Activated CD8-positive, alpha-beta T cell treated with anti-CD3 and anti-CD28 coated beads, Interleukin-2, amount 10 ng/mL, durations not matched to agents 7 days and 5 days (primary cell): ENCODE measurements at places on chromosomes 2 and 18. TPM values are rescaled to one million over a fixed set of nuclear protein-coding genes. Genes with fewer than 3 reads are reported as not detected.

DNA sequence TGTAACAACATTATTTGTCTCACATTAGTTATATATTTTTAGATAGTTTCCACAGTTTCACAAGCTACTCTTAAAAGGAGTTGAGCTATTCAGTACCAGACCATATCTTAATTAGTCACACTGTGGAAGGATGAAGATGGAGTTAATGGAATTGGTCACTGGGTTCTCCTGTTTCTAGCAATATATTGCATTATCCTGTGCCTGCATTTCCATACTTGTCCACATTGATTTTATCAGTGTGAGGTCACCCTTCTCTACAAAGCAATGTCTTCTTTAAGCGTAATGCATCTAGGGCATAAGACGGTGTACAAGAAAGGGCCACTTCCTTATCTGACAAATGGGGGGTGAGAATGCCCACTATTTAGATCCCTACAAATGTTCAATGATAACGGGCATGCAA lies 216.8 kb upstream of the TANK start:
- H3K4me3 ChIP-seq = no peak overlapping the region
- no peak for DNase-seq
- no peaks in the 10 kb centered on the region for H3K36me3 ChIP-seq
- H3K27ac ChIP-seq = no peak overlapping the region

- H3K27me3 ChIP-seq = peaks cover 6% of the 10 kb centered on the region
- DNase-seq = no peak
- no peak overlapping the region for H3K27ac ChIP-seq
- H3K4me1 ChIP-seq = peaks cover 4% of the 10 kb centered on the region
- no peak overlapping the region for H3K4me3 ChIP-seq
These were observed 296.6 kb upstream of the CRIM1 start for GRCh38 chr2:36058953-36059352.

DNA sequence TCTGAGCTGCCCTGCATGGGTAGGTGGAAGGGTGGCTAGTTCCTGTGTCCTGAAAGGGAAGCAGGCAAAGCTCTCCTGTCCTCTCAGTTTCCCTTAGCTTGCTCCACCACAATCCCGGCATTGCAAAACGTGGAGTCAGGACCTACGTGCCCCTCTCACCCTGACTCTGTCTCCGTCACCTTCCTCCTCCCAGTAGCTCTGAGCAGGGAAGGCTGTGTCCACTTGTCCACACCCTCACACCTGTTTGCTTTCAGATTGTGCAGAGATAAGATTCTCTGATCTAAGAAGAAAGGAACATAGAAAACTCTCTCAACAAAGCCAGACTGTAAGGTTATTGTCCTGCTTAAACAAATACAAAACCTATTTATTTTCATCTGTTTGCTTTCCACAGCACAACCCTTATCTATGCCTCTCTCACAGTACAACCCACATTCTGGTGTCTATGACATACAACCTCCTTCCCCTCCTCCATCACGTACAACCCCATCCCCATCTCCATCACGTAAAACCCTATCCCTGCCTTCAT lies 79.0 kb downstream of the ALPK2 start:
- no peak overlapping the region for H3K27ac ChIP-seq
- DNase-seq = no peak
- H3K4me1 ChIP-seq = peaks cover 18% of the 10 kb centered on the region
- no peaks in the 10 kb centered on the region for H3K27me3 ChIP-seq
- H3K36me3 ChIP-seq = no peaks in the 10 kb centered on the region

GRCh38 chr2:234198976-234199375 lies 148.5 kb downstream of the SPP2 start:
- H3K27ac ChIP-seq = no peak overlapping the region
- H3K4me3 ChIP-seq = no peak overlapping the region

- no peak for DNase-seq
- H3K36me3 ChIP-seq = no peaks in the 10 kb centered on the region
- H3K4me1 ChIP-seq = no peaks in the 10 kb centered on the region
- no peaks in the 10 kb centered on the region for H3K27me3 ChIP-seq
- no peak overlapping the region for H3K27ac ChIP-seq
These were observed 615.8 kb upstream of the SALL3 start for GRCh38 chr18:78363556-78364387.

DNA sequence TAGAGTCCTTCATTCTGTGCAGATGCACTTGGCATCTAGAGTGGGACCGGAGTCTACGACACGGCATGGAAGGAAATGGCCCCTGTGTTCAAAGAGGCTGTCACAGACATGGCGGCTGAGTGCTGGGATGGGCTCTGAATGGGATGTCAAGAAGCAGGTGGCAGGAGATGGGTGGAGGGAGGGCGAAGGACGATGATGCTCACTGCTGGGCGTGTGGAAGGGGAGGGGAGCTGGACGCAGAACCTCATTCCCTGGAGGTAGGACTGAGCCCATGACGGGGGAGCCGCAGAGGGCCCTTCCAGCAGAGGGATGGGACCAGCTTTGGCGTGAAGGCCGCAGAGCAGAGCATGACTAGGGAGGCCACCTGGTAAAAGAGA lies 18.8 kb upstream of the ALPI start:
- DNase-seq = no peak
- H3K27ac ChIP-seq = no peak overlapping the region
- H3K36me3 ChIP-seq = no peaks in the 10 kb centered on the region
- H3K4me1 ChIP-seq = peaks cover 10% of the 10 kb centered on the region
- no peak overlapping the region for H3K4me3 ChIP-seq

- no peaks in the 10 kb centered on the region for H3K27me3 ChIP-seq
- no peaks in the 10 kb centered on the region for H3K36me3 ChIP-seq
- DNase-seq = no peak
These were observed 310.3 kb upstream of the DLGAP1 start for GRCh38 chr18:4765401-4765800.

- no peaks in the 10 kb centered on the region for H3K27me3 ChIP-seq
- H3K4me3 ChIP-seq = no peak overlapping the region
- no peak overlapping the region for H3K27ac ChIP-seq
- H3K4me1 ChIP-seq = no peaks in the 10 kb centered on the region
- no peaks in the 10 kb centered on the region for H3K36me3 ChIP-seq
These were observed 33.2 kb upstream of the RMND5A start for GRCh38 chr2:86686905-86687304.

DNA sequence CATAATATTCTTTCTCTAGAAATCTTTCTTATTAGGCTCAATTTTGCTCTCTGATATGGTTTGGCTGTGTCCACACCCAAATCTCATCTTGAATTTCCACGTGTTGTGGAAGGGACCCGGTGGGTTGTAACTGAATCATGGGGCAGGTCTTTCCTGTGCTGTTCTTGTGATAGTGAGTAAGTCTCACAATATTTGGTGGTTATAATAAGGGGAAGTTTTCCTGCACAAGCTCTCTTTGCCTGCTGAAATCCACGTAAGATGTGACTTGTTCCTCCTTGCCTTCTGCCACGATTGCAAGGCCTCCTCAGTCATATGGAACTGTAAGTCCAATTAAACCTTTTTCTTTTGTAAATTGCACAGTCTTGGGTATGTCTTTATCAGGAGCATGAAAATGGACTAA lies 73.8 kb downstream of the CAVIN2 start:
- no peak for DNase-seq
- H3K4me1 ChIP-seq = no peaks in the 10 kb centered on the region
- no peak overlapping the region for H3K4me3 ChIP-seq
- no peak overlapping the region for H3K27ac ChIP-seq
- H3K36me3 ChIP-seq = no peaks in the 10 kb centered on the region
- H3K27me3 ChIP-seq = peaks cover 7% of the 10 kb centered on the region

DNA sequence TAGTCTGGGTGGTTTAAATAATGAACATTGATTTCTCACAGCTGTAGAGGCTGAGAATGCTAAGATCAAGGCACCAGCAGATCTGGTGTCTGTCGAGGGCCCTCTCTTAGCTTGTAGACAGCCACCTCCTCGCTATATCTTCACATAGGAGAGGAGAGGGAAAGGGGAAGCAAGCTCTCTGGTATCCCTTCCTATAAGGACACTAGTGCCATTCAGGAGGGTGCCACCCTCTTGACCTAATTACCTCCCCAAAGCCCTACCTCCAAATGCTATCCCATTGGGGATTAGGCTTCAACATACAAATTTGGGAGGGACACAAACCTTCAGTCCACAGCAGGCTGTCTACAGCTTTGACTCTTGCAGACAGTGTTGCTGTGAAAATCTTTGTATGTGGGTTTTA lies 76.7 kb downstream of the BOLA3 start:
- no peak overlapping the region for H3K4me3 ChIP-seq
- H3K27ac ChIP-seq = no peak overlapping the region
- peaks cover 31% of the 10 kb centered on the region for H3K36me3 ChIP-seq
- no peak for DNase-seq
- no peaks in the 10 kb centered on the region for H3K27me3 ChIP-seq

GRCh38 chr18:26450989-26451682 lies 97.2 kb downstream of the KCTD1 start:
- no peak overlapping the region for H3K27ac ChIP-seq
- no peak overlapping the region for H3K4me3 ChIP-seq
- no peaks in the 10 kb centered on the region for H3K27me3 ChIP-seq
- H3K36me3 ChIP-seq = no peaks in the 10 kb centered on the region
- H3K4me1 ChIP-seq = no peaks in the 10 kb centered on the region

DNA sequence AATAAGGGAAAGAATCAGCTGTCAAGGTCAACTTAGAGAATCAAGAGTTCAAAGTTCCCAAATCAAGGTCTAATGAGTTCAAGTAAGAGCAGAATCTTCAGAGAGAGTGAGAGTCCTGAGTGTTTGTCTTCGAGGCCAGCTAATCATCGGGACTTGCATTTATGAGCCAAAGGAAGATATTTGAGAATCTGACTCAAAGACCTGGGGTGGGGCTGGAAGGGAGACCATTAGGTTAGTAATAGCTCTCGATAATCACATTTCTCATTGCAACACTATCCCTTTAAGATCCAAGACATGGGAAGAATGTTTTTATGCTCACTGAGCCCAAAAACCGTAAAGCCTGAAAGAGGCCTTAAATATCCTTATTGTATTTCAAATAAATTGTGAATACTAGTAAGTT lies 72.0 kb upstream of the FSHR start:
- H3K27me3 ChIP-seq = no peaks in the 10 kb centered on the region
- H3K36me3 ChIP-seq = no peaks in the 10 kb centered on the region
- no peak overlapping the region for H3K27ac ChIP-seq

DNA sequence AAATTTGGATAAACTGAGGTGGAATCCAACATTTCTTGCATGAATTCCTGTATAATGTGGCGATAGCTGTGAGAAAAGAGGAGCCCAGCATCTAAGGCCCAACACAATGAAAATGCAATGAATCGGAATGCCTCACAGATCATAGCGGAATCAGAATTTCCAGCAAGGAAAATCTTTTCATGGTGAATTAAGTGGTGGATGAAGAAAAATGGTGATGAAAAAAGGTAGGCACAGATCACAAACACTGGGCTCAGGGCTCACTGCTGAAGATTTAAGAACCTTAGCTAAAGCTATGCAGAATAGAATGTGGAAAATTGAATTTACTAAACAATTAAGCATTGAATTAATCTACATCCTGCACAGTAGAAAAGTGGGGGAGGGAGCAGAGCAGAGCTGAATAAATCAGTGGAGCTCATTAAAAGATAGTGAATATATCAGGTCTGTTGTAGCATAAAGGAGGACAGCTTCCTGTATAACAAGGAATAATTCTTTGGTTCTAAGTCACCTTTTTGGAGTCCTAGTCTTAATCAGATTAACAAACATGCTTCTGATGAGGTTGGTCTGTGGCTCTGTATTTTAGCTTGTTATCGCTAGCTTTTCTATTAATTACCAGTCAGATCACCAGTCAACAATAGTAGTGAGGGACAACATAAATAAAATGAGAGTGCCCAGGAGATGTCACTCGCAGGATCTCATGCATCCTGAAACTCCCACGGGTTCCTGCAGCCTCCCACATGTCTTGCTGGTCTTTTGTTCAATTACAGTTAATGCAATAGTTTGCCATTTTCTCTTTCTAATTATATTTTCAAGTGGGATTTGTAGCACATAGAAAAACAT lies 27.0 kb downstream of the MEIS1 start:
- no peaks in the 10 kb centered on the region for H3K36me3 ChIP-seq
- no peaks in the 10 kb centered on the region for H3K27me3 ChIP-seq
- DNase-seq = no peak
- no peaks in the 10 kb centered on the region for H3K4me1 ChIP-seq
- H3K27ac ChIP-seq = no peak overlapping the region

GRCh38 chr2:179341152-179341866 lies 76.7 kb upstream of the SESTD1 start:
- H3K27ac ChIP-seq = no peak overlapping the region
- H3K4me3 ChIP-seq = no peak overlapping the region
- H3K36me3 ChIP-seq = no peaks in the 10 kb centered on the region
- H3K27me3 ChIP-seq = no peaks in the 10 kb centered on the region

- no peaks in the 10 kb centered on the region for H3K27me3 ChIP-seq
- H3K27ac ChIP-seq = no peak overlapping the region
- H3K36me3 ChIP-seq = no peaks in the 10 kb centered on the region
- H3K4me3 ChIP-seq = no peak overlapping the region
- DNase-seq = no peak
These were observed 155.7 kb downstream of the TNS1 start for GRCh38 chr2:217847115-217847514.

- no peak overlapping the region for H3K27ac ChIP-seq
- H3K27me3 ChIP-seq = no peaks in the 10 kb centered on the region
- DNase-seq = no peak
- H3K4me3 ChIP-seq = no peak overlapping the region
- no peaks in the 10 kb centered on the region for H3K4me1 ChIP-seq
- no peaks in the 10 kb centered on the region for H3K36me3 ChIP-seq
These were observed 384.1 kb downstream of the ERBB4 start for GRCh38 chr2:212154477-212154878.

DNA sequence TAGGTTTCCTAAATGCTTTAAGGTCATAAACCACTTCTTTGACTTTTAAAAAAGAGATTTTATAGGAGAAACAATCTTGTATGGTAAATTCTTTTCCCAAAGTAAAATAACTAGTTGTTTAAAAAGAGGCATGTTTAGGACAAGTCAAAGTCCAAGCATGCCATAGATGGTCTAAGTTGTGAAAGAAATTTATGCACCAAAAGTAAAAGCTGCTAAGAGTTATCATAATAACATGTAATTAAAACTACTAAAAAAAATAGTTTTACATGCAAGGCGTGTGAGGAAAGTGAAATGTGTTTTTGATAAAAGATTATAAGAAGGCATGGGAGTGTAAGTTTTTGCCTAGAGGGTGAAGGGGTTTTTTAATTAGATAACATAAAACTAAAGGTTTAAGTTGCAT lies 22.5 kb downstream of the FAM210A start:
- no peak for DNase-seq
- no peak overlapping the region for H3K27ac ChIP-seq
- no peaks in the 10 kb centered on the region for H3K4me1 ChIP-seq
- H3K36me3 ChIP-seq = peaks cover 68% of the 10 kb centered on the region
- no peak overlapping the region for H3K4me3 ChIP-seq
- H3K27me3 ChIP-seq = no peaks in the 10 kb centered on the region

Gene NEU4
- total RNA-seq = 0.45 TPM

Gene IMMT
- 132 TPM for total RNA-seq

Gene UGT1A7
- total RNA-seq = not detected

Gene LAMA1
- not detected for total RNA-seq

Gene SH3RF3
- total RNA-seq = 0.10 TPM

Gene OXER1
- total RNA-seq = not detected
